ENCODE measurements at places on chromosomes 11 and 22.

- no peak for DNase-seq
Measured at GRCh38 chr22:42648368-42649245, 585 bp downstream of the CYB5R3 start.

DNA sequence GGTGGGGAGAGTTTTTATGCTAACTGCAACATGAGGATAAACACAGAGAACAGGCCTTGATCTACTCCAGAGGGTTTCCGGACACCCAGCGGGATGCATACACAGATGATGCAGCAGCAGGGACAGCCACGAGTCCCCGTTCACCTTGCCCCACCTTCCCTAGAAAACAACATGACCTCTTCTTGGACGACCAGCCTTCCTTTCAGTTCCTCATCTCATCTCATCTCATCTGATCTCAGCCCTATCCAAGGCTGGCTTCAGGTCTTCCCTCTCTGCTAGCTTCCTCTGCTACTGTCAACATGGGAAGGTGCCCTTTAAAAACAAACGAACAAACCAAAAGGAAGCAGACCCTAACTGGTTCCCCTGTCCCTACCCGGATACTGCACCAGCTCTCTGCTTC lies 1356.2 kb downstream of the TBC1D22A start:
- DNase-seq, result no peak

- no peak for DNase-seq
Measured at GRCh38 chr11:118623269-118623655, 15.8 kb downstream of the PHLDB1 start.

DNA sequence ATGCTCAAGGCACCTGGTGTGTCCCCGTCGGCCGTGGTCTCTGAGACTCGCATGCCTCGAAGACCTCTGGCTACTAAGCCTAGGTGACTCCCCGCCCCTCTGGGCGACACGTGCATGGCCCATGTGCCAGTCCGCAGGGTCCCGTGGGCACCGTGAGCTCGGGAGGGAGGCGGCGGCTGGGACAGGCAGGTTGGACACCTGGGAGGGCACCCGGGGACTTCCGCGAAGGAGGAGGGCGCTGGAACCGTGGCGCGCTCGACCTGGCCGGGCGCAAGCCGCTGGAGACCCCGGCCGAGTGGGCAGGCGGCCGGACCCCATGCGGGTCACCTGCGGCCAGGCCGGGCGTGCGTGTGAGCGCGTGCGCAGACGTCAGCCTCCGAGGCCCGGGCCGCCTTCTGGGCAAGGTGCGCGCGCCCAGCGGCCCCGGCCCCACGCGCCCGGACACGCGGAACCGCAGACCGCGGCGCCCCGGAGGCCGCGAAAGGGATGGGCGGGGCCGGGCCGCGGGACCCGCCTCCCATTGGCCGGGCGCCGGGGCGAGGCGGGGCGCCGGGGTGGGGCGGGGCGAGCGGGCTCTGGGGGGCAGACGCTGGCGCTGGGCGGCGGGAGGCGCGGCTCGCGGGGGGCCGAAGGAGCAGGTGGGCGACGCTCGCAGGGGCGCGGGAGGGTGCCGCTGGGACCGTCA lies 579 bp upstream of the RASD2 start:
- no peak for DNase-seq

DNA sequence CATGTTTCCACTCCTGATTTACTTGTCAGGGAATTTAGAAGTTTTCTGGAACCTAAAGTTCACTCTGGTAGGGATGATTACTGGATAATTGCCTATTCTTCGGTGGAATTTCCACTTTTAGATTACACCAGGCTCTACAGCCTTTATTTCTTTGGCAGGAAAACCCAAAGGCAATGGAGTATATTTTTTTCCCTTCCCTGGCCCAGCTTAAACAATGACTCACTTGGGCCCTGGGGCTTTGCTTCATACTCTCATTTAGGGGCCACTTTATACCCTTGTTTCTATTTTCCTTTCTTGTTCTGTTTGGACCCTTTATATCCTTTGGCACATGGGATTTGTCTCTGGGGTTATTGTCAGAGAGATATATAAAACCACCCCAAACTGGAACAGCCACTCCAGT lies 114.7 kb downstream of the CSTPP1 start:
- DNase-seq, result peak; percentile 44

DNA sequence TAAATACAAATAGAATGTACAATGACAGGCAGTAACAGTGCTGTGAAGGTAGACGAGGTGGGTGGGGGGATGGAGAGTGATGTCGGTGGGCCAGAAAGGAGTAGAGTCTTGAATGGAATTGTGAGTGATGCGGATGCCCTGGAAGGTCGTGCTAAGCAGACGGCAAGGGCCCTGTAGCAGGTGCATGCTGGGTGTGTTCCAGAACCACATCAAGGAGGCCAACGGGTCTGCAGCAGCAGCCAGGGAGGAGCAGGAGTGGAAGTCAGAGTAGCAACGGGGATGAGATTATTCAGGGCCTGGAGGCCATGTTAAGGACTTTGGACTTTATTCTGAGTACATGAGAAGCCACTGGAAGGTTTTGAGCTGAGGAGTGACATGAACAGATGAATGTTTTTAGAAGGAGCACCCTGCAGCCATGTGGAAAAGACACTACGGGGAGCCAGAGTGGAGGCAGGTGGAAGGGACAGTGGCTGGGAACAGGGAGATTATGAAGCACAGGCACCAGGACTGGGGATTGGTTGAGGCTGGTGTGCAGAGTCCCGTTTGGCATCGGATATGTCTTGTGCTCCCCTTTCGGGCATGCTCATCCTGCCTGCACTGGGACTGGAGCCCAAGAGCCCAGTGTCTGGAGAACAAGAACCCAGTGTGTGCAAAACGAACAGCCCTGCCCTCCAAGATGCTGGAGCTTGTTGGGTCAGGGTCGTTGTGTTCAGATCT lies 74.1 kb downstream of the COMMD9 start:
- no peak for DNase-seq

DNA sequence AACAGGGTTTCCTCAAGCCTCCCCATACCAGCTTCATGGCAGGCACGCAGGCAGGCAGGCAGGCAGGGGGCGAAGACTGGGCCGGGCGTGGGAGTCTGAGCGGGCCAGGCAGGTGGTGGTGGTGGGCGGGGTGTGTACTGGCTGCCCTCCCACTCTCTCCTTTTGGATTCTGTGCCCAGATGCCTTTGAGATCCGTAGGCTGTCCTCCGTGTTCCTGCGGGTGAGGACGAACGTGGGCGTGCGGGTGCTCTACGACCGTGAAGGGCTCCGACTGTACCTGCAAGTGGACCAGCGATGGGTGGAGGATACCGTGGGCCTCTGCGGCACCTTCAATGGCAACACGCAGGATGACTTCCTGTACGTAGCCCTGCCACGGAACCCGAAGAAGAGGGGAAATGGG lies 23.0 kb downstream of the OTOG start:
- DNase-seq, result no peak

GRCh38 chr11:68546555-68546954 lies 86.0 kb downstream of the PPP6R3 start:
- no peak for DNase-seq

DNA sequence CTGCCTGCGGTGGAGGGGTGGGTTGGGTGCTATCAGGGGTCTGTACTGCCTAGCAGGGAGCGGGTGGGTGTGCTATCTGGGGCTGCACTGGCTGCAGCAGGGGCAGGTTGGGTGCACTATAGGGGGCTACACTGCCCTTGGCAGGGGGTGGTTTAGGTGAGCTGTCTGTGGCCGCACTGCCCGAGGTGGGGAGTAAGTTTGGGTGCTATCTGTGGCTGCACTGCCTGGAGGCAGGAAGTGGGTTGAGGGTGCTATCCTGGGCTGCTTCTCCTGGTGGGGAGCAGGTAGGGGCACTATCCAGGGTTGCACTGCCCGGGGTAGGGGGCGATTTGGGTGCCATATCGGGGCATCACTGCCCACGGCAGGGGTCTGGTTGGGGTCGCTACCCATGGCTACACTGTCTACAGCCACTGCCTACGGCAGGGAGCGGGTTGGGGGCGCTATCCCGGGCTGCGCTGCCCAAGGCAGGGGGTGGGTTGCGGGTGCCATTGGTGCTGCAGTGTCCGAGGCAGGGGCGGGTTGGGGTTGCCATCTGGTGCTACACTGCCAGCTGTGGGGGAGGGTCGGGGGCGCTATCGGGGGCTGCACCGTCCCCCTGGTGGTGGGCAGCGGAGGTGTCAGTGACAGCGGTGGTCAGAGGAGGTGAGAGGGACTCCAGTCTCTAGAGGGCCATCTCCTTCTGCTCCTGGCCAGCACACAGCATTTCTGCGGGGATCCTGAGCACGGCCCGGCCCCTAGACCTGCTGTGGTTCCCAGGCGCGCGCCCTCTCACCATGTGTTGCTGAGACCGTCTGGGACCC lies 1.3 kb upstream of the RFPL2 start:
- DNase-seq, result no peak

GRCh38 chr22:44395118-44396005 lies 82.6 kb upstream of the SHISAL1 start:
- DNase-seq, result no peak

- DNase-seq, result no peak
Measured at GRCh38 chr22:31952472-31952871, 8.1 kb downstream of the YWHAH start.

- DNase-seq, result no peak
Measured at GRCh38 chr11:23688835-23689234, 808.0 kb upstream of the LUZP2 start.

DNA sequence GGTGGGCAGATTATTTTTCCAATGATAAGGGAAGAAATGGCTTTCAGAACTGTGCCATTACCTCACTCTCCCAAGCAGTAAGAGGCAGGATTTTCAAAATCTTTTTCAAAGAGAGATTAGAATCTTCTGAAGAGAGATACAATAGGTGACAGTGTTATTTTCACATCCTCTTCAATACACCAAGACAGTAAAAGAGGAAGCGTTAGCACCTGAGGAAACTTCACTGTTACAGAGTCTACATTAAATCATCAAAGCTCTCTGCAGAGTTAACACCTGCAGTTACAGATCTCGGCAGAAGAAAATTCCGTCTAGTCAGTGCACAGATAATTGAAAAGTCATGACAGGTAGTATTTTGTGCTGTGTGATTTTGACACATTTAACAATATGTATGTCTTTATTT lies 144.9 kb downstream of the PGR start:
- DNase-seq, result no peak

DNA sequence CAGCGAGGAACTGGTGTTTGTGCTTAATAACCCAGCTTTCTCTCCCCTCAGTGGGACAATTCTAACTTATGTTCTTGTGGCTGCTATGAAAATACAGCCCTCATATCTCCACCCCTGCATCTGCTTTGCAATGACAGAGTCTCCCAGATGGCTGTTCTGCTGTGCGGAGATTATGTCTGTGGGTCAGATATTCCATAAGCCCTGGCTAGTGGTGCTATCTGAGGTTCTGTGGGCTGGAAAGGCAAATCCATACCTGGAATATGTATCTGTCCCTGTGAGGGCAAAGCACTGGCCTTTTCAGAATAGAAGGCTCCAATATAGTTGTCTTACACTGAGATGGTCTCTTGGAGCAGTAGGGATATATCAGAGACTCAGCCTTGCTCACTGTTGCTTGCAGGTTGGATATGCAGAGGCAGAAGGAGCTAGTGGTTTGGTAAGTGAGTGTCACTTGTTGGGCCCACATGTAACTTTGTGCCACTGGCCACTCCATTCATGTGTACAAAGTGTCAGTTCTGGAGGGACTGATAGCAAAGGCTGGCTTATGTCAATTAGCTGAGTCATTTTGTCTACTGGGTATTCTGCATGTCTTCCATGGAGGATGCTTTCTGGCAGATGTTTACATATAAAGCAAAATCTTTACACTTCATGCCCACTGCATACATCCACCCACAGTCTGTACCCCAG lies 246.6 kb downstream of the FAM76B start:
- no peak for DNase-seq

DNA sequence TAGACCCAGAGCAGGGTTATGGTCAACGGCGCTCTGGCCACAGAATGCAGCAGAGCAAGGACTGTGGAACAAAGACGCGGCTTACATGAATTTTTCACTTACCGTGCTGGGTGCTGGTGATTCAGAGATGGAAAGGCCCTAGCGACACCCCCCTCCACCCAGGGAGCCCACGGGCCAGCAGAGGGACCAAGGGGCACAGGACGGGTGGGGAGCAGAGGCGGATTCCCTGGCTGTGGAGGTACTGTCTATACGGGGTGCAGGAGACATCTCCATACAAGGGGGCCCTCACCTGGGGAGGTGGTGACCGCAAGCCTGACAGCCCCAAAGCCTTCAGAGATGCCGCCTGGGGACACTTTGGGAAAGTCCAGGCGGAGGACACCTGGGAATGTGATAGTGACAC lies 1.1 kb upstream of the SEPTIN5 start:
- DNase-seq, result no peak

GRCh38 chr11:131928992-131929391 lies 558.6 kb downstream of the NTM start:
- no peak for DNase-seq

DNA sequence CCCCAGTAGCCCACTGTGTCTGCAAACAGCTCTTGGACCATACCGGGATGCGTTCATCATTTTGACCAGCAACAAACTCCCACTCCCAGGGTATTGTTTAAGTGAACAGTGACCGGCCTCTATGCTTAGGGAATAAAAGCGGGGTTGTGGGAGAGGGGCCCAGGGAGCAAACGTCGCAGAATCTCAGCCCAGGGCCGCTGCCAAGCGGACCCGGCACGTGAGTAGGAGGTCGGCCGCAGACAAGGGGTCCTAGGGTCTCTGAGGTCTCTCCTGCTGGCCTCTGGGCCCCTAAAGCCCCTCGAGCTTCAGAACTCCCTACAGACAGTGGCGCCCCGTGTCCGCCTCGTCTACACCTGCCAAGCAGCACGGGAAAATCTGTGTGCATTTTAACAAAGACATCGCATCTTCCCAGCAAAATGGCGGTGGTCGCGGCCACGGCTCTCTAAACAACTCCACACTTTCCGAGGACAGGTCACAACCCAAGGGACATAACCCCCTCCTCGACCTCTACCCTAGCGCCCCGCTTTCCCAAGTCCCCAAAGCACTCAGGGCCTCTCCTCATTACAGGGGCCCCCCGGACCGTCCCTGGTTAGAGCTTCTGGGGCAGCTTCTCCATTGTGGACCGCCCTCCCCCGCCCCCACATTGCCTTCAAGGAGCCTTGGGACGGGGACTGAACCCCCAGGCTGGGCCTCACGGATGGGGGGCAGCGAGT lies 3.9 kb upstream of the GCAT start:
- no peak for DNase-seq

DNA sequence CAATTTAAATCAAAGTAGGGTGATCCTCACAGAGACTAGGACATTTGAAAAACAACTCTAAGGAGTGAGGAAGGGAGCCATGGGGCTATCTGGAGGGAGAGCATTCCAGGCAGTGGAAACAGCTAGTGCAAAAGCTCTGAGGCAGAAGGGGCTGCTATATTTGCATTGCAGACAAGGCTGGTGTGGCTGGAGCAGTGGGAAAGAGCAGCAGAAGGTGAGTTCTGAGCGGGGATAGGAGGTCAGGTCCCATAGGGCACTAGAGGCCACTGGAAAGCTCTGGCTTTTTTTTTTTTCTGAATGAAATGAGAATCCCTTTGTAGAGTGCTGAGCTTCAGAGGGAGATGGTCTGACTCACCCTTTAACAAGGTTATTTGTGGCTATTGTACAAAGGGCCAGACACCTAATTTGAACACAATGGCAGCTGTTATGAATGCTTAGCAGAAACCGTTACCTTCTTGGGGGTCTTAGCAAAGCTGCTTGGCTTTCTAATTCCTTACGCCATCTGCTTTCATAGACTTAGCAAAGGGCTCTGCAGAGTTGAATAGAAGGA lies 291.6 kb downstream of the BUD13 start:
- DNase-seq, result no peak

All from skin of body (tissue), 3 donors.